Activated CD4-positive, alpha-beta memory T cell treated with anti-CD3 and anti-CD28 coated beads for 36 hours (primary cell): ENCODE measurements at places on chromosomes 16 and 17.
A peak's percentile ranks its signal among the peaks of the same experiment; 100 is the strongest.

DNA sequence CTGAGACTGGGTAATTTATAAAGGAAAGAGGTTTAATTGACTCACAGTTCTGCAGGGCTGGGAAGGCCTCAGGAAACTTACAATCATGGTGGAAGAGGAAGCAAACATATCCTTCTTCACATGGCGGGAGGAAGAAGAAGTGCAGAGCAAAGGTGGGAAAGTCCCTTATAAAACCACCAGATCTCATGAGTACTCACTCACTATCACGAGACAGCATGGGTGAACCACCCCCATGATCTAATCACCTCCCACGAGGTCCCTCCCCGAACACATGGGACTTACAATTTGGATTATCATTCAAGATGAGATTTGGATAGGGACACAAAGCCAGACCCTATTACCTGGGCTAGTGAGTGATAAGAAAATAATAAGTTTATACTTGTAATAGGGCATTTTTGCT is 70.6 kb upstream of the HS3ST2 start:
- DNase-seq, result no peak

- DNase-seq, result no peak
Measured at GRCh38 chr16:15564604-15565339, 78.2 kb downstream of the MARF1 start.

DNA sequence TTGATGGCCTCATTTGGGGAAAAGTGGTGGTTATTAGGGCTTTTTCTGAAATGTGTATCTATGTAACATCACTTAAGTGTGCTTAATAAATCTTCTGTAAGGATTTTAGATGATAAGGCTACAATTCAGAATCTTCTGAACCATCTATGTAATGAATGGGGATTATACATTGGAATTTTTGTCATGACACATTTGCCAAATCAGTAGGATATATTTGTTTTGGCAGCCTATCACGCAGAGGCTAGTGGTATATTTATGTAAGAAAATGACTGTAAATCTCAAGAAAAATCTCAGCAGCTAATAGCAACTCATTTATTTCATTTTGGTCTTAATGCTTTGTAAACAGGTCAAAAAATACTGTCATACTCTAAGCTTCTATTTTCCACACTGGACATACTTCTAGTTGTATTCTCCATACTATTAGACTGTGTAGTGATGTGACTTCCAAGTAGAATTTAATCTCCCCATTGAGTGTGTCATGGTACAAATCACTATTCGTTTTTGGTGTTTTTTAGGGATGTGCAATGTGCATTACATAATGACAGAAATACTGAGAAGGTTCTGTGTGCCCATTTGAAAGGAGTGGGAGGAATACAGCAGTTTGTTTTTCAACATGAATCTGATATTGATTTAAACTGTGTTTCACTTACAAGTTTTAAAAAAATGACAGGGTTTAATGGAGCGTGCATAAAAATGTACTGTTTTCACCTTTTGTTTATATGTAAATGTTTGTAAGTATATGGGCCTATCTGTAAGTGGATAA is 29.2 kb downstream of the CLUH start:
- no peak for DNase-seq

DNA sequence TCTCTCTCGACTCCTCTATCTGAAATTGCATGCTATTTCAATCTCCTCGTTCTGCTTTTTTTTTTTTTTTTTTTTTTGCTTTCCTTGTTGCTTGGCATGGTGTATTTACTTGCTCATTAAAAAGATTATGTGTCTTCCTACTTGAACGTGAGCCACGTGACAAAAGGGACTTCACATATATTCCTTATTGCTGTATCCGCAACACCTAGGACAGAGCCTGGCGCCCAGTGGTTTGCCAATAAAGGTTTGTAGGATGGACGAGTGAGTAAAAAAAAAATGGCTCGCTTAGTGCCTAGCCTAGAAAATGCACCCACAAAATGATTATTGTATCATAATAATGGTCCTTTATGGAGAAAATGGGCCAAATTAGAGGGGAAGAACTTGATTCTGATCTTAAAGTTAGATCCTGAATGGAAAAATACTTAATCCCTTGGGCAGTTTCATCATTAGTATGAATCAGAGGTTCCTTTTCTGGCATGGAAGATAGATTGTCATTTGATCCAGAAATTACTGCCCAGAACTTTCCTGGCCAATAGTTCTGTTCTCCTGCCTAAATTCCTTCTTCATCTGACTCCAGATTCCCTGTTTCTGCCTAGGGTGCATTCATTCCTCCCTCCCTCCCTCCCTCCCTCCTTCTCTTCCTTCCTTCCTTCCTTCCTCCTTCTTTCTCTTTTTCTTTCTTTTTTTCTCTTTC is 13.6 kb upstream of the TMEM220 start:
- DNase-seq, result no peak

DNA sequence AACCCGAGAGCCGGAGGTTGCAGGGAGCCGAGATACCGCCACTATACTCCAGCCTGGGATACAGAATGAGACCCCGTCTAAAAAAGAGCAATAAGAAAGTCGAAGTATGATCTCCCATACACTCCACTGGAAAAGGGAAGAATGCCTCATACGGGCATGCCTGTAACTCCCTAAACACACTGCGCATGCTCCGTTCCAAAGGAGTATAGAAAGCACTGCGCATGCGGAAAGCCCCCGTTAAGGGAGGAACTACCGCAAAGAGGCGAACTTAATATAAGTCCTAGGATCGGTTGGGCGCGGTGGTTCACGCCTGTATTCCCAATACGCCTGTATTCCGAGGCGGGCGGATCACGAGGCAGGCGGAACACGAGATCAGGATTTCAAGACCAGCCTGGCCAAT is 313.1 kb upstream of the ERCC4 start:
- DNase-seq, result no peak

- peak; percentile 89 for DNase-seq
Measured at GRCh38 chr17:77666881-77667395, 291.6 kb upstream of the TNRC6C start.

GRCh38 chr16:14957576-14958322 is 17.1 kb upstream of the PDXDC1 start:
- DNase-seq, result no peak
